CD8-positive, alpha-beta memory T cell (primary cell): ENCODE measurements at places on chromosomes 16 and 17. TPM values are rescaled to one million over a fixed set of nuclear protein-coding genes. Genes with fewer than 3 reads are reported as not detected.

DNA sequence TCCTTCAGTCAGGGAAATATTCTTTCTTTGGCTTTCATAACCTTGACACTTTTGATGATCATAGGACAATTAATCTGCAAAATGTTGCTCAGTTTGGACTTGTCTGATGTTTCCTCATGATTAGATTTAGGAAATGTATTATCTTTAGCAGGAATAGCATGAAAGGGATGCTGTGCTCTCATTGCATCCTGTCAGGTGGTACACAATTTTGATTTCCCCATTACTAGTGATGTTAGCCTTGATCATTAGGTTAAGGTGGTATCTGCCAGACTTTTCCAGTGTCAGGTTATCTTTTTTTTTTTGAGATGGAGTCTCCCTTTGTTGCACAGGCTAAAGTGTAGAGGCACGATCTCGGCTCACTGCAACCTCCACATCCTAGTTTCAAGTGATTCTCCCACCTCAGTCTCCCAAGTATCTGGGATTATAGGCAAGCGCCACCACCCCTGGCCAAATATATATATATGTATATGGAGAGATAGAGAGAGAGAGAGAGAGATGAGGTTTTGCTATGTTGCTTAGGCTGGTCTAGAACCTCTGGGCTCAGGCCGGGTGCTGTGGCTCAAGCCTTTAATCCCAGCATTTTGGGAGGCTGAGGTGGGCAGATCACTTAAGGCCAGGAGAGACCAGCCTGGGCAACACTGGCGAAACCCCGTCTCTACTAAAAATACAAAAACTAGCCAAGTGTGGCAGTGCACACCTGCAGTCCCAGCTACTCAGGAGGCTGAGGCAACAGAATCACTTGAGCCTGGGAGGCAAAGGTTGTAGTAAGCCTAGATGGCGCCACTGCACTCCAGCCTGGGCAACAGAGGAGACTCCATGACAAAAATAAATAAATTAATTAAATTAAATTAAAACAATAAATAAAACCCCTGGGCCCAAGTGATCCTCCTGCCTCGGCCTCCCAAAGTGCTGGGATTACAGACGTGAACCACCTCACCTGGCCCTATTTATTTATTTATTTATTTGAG is 15.8 kb upstream of the CAVIN1 start:
- no peak for DNase-seq

DNA sequence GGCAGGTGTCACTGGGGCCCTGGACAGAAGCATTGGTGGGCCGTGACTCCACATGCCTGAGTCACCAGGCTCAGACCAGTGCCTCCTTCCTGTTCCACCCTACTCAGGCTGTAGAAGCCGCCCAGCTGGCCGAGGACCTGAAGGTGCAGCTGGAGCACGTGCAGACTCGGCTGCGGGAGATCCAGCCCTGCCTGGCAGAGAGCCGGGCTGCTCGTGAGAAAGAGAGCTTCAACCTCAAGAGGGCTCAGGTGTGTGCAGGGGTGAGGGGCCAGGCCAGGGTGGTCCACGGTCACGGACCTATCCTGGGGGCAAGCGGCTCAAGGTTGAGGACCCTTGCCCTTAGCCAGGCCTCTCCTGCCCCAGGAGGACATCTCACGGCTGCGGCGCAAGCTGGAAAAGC is 9.6 kb downstream of the RNF40 start:
- no peak for DNase-seq

The RCVRN gene
- not detected for total RNA-seq

GRCh38 chr16:75193265-75193650 is 13.7 kb downstream of the CTRB2 start:
- no peak for DNase-seq

- DNase-seq = no peak
Observed at GRCh38 chr16:87048730-87049115, 268.5 kb downstream of the C16orf95 start.
